ENCODE measurements at places on chromosomes 7 and 10.

DNA sequence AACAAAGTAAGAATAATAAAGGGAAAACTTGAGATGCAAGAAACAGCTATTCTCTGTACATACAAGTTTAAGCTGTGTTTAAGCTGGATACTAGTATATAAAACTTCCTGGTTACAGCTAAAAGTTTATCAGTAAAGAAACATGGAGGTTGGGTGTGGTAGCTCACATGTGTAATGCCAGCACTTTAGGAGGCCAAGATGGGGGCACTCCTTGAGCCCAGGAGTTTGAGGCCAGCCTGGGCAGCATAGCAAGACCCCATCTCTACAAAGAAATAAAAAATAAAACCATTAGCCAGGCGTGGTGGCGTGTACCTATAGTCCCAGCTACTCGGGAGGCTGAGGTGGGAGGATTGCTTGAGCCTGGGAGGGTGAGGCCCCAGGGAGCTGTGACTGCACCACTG lies 3.2 kb downstream of the RSU1 start:
- no peak for DNase-seq

DNA sequence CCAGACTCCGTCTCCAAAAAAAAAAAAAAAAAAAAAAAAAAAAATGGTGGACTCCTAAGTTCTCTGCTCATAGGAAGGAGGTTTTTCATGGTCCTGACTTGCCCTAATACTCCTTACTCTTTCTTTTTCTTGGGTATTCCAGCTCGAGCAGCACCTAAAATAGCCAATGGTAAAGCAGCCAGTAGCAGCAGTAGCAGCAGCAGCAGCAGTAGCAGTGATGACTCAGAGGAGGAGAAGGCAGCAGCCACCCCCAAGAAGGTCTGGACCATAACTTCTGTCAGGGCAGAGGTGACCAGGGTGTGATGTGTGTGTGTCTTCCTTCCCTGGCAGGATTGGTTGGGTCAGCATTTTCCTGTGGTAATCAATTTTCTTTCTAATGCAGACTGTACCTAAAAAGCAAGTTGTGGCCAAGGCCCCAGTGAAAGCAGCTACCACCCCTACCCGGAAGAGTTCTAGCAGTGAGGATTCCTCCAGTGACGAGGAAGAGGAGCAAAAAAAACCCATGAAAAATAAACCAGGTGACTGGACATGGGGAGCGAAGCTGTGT lies 6.9 kb downstream of the NOLC1 start:
- no peak for DNase-seq

DNA sequence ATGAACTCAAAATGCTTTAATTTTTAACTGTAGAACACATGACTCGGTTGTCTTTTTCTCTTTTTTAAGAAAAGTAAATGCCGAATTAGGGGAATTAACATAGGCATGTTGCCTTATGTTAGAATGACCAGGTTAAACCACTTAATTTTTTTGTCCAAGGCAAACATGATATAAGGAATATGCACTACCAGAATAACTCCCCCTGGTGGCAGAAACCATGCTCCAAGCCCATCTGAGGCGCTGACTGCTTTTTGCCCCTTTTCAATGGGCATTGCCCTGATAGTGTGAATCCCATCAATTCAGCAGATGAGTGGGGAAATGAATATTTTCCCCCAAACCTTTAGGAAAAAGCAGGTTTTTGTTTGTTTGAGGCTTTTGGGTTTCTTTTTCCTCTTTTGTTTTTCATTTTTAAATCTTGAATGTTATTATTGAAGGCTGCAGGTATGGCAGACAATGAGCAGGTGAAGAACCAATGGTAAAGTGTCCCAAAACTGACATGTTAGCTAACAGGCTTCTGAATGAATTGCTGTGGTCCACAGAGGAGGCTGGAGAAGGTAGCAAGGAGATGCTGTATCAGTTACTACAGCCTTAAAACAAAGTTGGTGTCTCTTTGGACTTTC lies 284.3 kb downstream of the SORCS3 start:
- peak; percentile 33 for DNase-seq

GRCh38 chr10:96287392-96288105 lies 16.2 kb upstream of the BLNK start:
- DNase-seq = peak; percentile 2

DNA sequence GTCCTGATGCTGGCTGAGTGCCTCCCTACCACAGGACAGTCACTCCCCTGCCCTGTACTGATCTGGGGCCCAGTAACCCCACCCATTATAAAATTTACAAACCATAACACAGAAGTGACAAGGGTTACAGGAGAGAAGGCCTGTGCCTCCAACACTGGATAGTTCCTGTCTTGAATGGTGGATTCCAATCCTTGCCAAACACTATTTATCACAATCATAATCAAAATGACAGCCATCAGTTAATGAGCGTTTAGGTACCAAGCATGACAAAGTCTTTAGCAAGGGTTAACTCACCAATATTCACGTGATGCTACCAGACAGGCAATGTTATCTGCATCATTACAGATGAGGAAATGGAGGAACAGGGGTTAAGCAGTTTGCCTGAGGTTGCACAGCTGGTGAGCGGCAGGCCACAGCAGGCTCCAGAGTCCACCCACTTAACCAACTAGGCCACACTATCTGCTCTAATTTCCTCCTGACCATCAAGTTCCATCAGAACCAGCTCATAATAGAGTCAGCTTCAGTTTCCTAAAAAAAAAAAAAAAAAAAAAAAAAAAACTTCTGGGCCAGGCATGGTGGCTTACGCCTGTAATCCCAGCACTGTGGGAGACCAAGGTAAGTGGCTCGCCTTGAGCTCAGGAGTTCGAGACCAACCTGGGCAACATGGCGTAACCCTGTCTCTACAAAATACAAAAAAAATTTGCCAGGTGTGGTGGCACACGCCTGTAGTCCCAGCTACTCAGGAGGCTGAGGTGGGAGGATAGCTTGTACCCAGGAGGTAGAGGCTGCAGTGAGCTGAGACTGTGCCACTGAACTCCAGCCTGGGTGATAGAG lies 14.2 kb downstream of the PDLIM1 start:
- no peak for DNase-seq

GRCh38 chr10:31697271-31698180 lies 231.1 kb downstream of the ARHGAP12 start:
- DNase-seq = peak; percentile 27

GRCh38 chr7:101171442-101171837 lies 6.1 kb upstream of the VGF start:
- no peak for DNase-seq

- peak; percentile 46 for DNase-seq
These were observed 750 bp downstream of the ZNF398 start for GRCh38 chr7:149147752-149148653.

- no peak for DNase-seq
These were observed 64.8 kb upstream of the VIPR2 start for GRCh38 chr7:159209429-159209828.

DNA sequence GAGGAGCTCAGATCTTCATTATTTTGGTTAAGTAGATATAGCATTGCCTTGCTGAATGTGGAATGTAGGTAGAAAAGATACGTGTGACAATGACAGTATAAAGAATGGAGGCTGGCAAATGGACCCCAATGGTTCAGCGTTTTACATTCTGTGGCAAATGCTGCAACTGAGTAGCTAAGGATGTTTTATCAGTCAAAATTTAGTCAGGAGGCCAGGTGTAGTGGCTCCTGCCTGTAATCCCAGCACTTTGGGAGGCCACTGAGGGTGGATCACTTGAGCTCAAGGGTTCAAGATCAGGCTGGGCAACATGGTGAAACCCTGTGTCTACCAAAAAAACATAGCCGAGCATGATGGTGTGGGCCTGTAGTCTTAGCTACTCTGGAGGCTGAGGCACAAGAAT lies 120.5 kb upstream of the GHITM start:
- DNase-seq = no peak

DNA sequence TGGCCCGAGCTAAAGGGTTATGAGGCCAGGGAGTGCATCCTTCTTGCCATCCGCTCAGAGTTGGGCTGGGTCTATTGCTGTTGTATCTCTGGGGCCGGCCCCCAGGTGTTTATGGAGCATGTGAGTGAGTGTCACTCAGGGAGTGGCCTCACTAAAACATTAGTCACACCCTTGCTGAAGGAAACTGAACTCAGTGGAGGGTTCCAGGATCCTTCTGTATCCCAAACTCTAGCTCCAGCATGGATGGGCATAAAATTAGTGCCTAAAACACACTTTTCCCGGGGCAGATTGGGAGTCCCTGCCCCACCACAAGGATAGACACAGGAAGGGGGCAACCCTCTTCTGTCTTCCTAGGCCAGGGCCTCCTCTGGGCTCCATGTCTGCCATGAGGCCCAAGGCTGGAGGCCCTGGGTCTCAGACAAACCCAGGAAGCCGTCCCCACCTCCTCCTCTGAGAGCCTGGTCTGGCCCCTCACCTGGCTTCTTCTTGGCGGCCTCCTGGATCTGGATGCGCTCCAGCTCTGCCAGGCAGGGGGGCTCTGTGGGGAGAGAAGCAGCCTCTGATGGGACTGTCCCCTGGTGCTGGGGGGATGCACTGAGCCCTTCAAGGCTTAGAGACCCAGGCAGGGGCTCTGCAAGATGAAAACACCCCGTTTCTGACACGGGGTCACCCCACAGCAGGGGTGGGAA lies 24.5 kb downstream of the SPOCK2 start:
- no peak for DNase-seq

DNA sequence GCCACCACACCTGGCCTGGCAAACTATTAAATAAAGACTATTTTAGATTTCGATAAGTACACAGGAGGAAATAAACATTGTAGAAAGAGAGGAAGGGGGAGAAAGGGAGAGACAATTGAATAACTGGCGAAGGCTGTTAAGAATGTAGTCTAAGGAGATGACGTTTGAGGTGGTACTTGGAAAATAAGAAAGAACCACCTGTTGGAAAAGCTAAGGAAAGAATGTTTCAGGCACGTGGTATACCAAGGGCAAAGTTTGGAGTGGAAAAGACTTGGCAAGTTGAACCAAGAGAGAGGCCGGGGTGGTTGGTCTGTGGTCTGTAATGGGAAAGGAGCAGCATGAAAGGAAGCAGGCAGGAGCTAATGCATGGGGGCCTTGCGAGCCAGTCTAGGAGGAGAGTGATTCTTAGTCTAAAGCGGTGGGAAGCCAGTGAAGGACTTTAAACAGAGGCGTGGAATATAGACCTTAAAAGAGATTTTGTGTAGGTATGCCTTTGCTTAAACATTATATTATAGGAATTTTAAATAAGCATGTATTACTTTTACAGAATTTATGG lies 9.4 kb downstream of the ING3 start:
- DNase-seq = no peak

- no peak for DNase-seq
These were observed 1008.8 kb downstream of the KCNMA1 start for GRCh38 chr10:76628801-76629200.

- no peak for DNase-seq
These were observed 133.4 kb downstream of the MAD1L1 start for GRCh38 chr7:2099048-2099957.

GRCh38 chr7:113071465-113071864 lies 15.2 kb downstream of the GPR85 start:
- DNase-seq = no peak

- DNase-seq = no peak
These were observed 178.6 kb upstream of the INHBA start for GRCh38 chr7:41881331-41882130.

- no peak for DNase-seq
These were observed 44.9 kb downstream of the AKR1B15 start for GRCh38 chr7:134593530-134594392.

Measured in NCI-H345 (cell line).